ENCODE measurements at places on chromosomes 4 and X.

GRCh38 chr4:11397146-11397545 is 31.5 kb downstream of the HS3ST1 start:
- DNase-seq, result no peak

GRCh38 chr4:111883557-111883999 is 261.7 kb upstream of the FAM241A start:
- no peak for DNase-seq

- DNase-seq, result no peak
These were observed 13.6 kb downstream of the LDB2 start for GRCh38 chr4:16884673-16885460.

DNA sequence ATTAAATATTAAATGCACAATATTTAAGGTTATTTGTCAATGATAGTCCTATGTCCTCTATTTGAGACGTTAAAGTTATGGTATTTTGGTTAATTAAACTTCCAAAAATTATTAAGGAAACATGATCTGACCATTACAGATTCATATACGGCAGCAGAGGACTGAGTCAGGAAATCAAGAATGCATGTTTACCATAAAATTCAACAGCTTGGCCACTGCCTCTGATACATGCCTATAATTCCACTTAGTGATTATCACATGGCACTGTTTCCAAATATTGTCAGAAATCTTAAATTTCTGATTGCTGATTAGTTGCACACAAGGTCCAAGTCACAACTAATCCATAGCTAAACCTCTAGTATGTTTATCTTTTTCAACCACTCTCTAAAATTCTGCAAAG is 232.2 kb upstream of the UGT8 start:
- DNase-seq, result no peak

GRCh38 chrX:96386981-96387380 is 297.7 kb upstream of the DIAPH2 start:
- DNase-seq, result no peak

DNA sequence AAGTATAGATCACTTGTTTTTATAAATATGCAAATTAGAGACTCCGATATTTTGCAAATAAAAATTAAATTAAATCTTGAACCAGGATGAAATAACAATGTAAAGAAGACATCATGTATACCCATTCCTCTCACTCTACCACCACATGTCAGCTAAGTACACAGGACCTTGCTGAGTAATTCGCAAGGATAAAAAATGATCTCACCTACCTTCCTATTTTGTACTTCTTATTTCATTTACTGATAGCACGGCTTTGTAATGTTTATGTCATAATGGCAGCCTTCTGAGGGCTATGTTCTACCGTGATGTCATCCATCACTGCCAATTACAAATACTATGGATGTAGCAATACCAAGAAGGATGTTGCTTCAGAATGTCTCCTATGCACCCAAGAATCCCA is 10.9 kb upstream of the SMR3B start:
- no peak for DNase-seq

DNA sequence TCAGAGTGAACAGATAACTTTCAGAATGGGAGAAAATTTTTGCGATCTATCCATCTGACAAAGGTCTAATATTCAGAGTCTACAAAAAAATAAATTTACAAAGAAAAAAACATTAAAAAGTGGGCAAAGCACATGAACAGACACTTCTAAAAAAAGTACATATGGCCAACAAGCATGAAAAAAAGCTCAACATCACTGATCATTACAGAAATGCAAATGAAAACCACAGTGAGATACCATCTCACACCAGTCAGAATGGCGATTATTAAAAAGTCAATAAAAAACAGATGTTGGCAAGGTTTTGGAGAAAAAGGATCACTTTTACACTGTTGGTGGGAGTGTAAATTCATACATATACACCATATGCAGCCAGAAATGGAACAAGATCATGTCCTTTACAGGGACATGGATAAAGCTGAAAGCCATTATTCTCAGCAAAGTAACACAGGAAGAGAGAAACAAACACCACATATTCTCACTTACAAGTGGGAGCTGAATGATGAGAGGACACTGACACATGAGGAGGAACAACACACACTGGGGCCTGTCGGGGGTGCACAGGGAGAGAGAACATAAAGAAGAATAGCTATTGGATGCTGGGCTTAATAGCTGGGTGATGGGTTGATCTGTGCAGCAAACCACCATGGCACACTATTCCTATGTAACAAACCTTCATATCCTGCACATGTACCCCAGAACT is 41.6 kb upstream of the ITM2A start:
- DNase-seq, result no peak

- DNase-seq, result no peak
These were observed 324.2 kb upstream of the AADAT start for GRCh38 chr4:170413951-170414350.

DNA sequence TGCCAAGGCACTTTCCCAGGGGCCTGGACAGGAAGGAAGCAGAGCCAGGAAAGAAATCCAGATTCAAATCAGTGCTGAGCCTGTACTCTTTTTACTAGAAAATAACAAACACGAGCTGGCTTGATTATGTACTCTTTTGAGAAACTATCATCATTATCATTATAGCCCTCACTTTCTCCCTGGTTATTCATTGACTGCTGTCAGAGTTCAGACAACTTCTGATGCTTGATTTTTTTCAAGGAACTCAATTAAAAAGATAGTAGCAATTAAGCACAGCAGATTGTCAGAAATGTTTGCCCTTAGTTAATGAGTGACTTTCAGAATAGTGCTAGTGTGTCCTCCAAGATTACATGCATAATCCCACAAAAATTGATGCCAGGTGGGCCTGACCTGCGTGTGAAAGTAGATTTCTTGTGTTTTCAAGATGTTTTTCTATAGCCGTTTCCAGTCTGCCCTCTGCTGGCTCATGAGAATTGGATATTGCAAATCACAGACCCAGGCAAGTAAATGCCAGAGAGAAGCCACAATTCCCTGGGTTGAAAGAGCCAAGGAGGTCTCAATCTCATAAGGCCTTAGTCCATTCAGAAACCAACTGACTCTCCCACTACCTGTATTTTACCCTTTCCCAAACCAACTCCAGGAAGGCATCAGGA is 14.3 kb upstream of the PNPLA4 start:
- no peak for DNase-seq

DNA sequence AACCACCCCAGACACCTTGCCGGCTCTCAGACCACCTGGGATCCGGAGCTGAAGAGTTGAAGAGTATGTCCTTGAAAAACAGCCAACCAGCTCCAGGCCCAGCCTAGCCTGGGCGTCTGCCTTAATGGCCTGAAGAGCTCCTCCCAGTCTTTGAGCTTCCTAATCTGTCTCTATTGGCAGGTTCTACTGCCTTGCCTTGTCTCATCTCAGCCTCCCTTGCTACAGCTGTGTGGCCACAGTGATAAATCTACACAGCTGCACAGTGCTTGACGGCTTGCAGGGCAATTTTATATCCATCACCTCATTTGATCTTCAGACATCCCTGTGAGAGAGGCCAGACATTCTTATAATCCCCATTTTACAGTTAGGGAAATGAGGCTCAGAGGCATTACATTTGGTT is 19.9 kb downstream of the AWAT2 start:
- no peak for DNase-seq

GRCh38 chr4:2009651-2010233 is 968 bp upstream of the NELFA start:
- DNase-seq, result peak; percentile 59

DNA sequence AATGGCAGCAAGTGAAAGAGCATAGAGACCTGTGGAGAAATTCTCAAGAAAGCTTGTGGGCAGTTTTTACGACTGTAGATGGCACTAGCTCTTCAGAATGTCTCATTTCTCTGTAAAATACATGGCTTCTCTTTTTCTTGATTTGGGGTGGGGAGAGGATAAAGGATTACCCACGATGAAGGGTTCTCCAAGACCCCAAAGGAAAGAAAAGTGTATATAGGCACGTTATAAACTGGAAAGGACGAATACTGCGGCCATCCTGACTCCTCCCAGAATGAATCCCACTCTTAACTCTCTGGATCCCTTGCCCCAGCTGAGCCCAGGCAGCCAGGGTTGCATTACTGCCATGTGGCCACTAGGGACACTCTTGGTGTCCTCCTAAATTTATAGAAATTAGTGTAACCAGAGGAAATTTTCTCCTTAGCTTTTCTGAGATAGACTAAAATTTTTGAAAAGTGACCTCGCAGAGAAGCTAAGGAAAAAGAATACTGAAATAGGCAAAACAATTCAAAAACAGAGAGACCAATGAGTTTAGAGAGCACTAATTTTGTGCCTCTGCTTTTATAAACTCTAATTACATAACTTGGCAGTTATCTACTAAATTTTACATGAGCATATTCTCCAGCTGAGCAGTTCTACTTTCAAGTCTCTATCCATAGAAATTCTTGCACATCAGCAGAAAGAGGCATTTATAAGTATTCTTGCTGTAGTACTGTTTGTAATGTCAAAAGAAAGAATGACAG is 37.8 kb upstream of the PCDH19 start:
- peak; percentile 46 for DNase-seq

DNA sequence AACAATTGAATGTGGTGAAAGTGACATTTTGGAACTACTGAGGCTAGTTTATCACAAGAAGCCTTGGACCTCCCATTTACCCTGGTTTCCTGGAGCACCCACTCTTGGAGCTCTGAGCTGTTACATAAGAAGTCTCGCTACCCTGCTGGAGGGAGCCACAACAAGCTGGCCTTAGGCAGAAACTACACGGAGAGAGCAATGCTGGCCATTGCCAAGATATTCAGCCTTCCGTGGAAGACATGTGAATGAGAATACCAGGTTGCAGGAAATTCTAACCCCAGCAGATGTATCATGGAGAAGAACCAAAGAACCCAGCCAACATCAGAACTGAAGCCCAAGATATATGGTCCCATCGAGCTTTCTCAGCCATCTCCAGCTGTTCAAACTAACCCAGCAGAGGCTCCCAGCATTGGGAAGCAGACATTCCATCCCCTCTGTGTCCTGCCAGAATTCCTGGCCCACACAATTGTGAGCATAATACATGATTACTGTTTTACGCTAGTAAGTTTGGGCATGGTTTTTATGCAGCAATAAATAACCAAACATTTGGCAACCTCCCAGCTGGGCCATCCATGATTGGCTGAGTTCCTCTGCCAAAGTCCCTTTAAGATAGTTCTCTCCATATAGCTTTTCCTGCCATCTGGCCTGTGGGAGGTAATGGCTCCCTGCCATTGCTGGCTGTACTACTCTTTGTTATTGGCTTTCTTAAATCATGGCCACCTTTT is 17.9 kb upstream of the PDE5A start:
- no peak for DNase-seq

DNA sequence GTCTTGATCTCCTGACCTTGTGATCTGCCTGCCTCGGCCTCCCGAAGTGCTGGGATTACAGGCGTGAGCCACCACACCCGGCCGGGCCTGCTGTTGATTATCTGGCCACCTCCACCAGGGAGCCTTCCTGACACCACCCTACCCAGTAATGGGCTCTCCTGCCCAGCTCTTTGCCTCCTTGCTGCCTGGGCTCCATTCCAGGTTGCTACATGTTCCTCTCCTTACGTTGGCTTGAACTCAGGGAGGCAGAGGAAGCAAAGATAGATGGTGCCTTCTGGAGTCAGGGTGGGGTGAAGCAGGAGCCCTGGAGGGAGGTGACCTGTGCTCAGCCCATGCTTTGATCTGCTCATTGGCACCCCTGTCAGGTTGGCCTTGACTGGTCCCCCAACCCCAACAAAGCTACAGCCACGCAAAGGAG is 26.3 kb downstream of the FLNA start:
- DNase-seq, result no peak

GRCh38 chr4:118845552-118846050 is 9.7 kb upstream of the SEC24D start:
- no peak for DNase-seq

- DNase-seq, result no peak
These were observed 78.0 kb upstream of the RXFP1 start for GRCh38 chr4:158443731-158444130.

DNA sequence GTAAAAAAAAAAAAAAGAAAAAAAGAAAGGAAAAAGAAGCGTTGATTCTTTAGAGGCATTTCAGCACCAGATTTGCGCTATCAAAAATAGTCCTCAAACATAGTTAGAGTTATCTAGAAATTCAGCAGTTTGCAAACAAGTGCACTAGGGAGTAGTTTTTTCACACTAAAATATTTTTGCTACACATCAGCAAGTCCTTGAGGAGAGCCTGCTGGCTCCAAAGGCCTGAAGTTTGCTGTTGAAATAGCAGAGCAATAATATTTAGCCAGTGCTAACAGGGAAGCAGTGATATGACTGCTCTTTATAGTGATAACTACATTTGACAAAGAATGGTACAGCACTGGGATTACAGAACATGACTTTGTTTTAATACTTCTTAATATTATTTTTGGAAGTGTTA is 472.2 kb downstream of the PCDH7 start:
- no peak for DNase-seq

DNA sequence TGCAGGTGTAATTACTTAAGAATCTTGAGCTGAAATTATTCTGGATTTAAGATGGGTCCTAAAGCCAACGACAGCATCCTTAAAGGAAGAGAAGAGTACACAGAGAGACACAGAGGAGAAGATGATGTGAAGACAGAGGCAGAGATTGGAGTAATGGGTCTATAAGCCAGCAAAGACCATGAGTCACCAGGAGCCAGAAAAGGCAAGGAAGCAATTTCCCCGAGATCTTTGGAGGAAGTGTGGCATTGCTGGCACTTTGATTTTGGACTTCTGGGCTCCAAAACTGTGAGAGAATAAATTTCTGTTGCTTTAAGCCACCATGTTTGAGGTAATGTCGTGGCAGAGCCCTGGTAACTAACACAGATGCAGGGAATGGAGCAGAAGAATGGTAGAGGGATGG is 32.4 kb upstream of the LGI2 start:
- no peak for DNase-seq

Measured in GM10248 (cell line).